CD4-positive, alpha-beta T cell treated with Interleukin-4 for 1 hour (primary cell): ENCODE measurements at places on chromosomes 11 and 22.

- no peak for DNase-seq
Measured at GRCh38 chr22:25402160-25402500, 162.3 kb upstream of the GRK3 start.

- DNase-seq: no peak
Measured at GRCh38 chr11:11312738-11313137, 40.3 kb downstream of the CSNK2A3 start.

GRCh38 chr11:114209904-114210303 lies 86.3 kb upstream of the NNMT start:
- DNase-seq: no peak

DNA sequence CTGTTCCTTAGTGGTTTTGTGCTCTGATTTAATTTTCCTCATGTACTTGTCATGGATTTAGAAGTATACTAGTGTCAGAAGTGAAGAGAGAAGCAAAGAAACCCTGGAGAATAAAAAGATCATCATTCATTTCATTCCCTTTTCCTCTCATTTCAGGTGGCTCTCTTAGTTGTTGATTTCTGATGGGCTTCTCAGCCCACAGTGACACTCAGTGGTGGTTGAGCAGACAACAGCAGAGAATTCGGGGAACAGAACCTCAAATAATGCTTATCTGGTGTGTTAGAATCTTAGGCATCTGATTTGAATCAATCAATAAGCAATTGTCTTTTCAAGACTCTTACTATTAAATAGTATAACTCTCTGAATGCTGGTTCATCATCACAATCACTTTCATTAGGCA lies 1289.4 kb downstream of the FAM181B start:
- no peak for DNase-seq

DNA sequence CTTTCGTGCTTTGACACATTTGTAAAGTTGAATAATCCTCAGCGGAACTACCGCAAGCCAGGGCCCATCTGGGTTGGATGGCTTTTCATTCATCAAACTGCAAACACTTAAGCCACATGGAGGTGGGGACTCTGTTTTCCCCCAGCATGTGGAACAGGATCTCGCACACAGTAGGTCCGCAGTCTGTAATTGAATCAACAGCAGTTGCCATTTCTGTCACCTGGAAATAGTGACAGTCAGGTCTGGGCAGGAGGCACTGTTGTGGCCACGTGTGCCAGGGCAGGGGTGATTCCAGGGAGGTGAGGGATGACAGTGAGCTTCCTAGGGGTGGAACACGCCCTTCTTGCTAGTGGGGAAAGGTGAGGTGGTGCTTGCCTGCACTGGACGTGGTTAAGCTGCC lies 50.7 kb upstream of the ANO1 start:
- DNase-seq: no peak

DNA sequence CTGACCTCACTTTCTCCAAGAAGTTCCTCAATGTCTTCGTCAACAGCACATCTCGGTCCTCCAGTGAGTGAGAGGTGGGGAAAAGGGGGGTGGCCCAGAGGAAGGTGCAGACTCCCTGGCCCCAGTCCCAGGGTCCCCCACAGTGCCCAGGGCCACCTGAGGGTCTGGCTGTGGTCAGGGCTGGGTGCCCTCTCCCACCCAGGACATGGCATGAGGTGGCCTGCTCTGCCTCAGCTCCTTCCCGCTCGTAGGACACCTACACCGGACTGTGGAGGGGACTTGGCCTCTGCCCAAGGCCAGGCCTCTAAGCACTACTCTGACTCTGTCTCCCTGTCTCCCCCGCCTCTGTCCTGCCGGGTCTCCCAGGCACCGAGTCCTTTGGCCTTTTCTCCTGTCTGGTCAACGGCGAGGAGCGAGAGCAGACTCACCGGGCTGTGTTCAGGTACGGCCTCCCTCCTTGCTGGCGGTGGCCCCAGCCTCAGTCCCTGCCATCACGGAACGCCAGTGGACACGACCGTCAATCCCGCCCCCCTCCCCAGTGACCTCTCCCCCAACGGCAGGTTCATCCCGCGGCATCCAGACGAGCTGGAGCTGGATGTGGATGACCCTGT lies 4.5 kb downstream of the MAPK8IP2 start:
- no peak for DNase-seq

DNA sequence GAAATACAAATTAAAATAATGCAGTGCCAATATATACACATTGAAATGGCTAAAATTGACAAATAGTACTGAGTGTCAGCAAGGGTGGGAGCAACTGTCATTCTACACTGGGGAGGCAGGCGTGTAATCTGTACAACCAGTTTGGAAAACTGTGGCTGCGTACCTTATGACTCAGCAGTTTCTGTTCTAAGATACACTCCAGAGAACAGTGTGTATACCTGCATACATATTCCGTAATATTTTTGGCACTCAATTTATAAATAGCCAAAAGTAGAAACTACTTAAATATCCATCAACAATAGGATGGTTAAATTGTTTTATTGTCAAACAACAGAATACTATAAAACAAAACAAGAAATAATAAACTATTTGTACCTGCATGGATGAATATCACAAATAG lies 57.6 kb downstream of the RNF169 start:
- DNase-seq: no peak

DNA sequence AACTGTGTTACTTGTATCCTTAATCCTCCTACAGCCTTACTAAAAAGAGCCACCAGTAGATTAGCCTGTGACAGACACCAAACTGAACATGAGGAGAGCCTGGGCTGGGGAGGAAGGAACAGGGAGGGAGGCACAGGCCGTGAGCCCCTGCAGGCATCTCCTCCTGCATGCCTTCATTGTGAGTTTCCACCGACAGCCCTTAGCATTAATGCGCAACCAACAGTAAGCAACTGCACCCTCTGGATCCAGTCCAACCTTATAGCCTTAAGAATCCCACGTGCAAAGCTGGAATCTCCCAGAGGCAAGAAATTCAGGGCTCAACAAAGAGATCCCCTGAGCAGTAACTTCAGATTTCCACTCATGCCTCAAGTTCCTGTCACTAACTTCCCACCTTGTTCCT lies 84.6 kb downstream of the ETS1 start:
- no peak for DNase-seq

DNA sequence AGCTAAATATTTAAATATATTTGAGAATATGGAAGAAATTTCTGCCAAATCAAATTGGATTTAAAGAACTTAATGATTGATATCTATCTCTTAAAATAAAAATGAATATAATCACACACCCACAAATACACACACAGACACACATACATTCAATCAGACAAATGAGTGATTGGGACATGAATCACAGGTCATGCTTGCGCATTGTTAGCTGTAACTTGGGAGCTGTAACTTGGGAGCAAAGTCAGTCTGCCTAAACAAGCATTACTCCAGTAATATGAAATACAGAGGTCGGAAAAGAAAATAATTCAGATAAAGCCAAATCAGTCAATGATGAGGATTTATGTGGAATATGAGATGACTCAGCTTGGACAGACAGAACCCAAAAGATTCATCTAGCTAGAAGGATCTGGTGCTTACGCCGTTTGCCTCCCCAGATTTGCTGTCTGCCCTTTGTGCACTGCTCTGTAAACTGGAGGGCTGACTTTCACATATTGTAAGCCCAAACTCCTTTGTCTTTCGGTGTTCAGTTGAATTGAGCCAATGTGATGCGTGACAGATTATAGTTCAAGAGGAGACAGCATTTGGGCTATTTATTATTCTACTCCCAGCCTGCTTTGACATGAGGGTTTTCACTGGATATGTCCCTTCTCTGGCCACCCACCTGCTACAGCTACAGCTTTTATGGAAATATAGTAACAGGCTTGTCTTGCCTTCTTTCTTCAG lies 1.6 kb downstream of the OR56B1 start:
- no peak for DNase-seq
